Dermis microvascular lymphatic vessel endothelial cell (primary cell): ENCODE measurements at places on chromosomes 3 and 15. TPM values are rescaled to one million over a fixed set of nuclear protein-coding genes. Genes with fewer than 3 reads are reported as not detected.

GRCh38 chr15:81075272-81075671 lies 58.8 kb upstream of the CFAP161 start:
- DNase-seq = no peak

DNA sequence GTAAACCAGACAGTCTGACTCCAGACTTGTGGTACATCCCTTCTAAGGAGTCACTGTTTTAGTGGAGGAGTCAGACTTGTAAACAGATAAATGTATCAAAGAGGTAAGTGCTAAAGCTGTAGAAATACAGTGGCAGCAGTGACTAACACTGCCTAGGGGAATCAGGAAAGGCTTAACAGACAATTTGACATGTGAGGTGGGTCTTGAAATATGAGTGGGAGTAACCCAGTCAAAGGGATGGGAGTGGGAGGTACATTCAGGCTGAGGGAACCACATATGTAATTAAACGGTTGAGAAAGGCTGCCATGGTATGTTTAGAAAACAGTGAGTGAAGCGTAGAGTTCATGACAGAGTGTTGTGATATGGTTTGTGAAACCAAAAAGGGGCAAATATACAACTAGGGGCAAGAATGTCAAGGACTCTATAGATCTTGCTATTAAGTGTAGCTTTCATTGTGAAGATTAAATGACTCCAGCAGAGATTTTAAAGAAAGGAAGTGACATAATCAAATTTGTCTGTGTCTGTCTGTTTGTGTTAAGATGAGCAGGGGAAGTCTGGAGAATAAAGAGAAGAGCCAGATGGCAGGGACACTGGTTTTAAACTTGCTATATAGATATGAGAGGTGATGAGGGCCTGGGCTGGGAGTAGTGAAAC lies 11.2 kb upstream of the ALCAM start:
- no peak for DNase-seq

The SPESP1 gene
- 1.4 and 1.9 TPM in 2 replicates for total RNA-seq

The LCTL gene
- total RNA-seq = not detected in 2 replicates

The GOLGA8S gene
- 0.13 TPM in 1 of 2 replicates, not detected in the other for total RNA-seq
